ENCODE measurements at places on chromosomes 5 and 9.

DNA sequence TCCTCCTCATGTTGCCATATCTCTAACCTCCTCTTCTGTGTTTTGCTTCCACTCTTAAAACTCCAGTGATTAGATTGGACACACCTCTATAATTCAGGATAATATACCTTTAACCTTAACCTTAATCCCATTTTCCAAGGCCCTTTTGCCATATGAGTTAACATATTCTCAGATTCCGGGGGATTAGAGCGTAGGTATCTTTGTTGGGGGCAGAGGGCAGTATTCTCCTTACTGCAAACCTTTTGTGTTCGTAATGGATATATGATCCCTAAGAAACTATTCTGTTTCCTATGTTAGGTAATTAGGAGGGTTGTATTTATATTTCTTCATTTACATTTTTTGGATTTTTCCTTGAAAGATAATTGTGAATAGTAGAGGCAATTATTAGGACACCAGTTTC, 99.5 kb downstream of the VPS13A start:
- no peak for DNase-seq

- DNase-seq: no peak
Observed at GRCh38 chr9:127562841-127563401, 49.2 kb upstream of the STXBP1 start.

- no peak for DNase-seq
Observed at GRCh38 chr9:128342971-128343680, 2.8 kb downstream of the SLC27A4 start.

- DNase-seq: no peak
Observed at GRCh38 chr5:148791334-148791667, 35.1 kb upstream of the ADRB2 start.

DNA sequence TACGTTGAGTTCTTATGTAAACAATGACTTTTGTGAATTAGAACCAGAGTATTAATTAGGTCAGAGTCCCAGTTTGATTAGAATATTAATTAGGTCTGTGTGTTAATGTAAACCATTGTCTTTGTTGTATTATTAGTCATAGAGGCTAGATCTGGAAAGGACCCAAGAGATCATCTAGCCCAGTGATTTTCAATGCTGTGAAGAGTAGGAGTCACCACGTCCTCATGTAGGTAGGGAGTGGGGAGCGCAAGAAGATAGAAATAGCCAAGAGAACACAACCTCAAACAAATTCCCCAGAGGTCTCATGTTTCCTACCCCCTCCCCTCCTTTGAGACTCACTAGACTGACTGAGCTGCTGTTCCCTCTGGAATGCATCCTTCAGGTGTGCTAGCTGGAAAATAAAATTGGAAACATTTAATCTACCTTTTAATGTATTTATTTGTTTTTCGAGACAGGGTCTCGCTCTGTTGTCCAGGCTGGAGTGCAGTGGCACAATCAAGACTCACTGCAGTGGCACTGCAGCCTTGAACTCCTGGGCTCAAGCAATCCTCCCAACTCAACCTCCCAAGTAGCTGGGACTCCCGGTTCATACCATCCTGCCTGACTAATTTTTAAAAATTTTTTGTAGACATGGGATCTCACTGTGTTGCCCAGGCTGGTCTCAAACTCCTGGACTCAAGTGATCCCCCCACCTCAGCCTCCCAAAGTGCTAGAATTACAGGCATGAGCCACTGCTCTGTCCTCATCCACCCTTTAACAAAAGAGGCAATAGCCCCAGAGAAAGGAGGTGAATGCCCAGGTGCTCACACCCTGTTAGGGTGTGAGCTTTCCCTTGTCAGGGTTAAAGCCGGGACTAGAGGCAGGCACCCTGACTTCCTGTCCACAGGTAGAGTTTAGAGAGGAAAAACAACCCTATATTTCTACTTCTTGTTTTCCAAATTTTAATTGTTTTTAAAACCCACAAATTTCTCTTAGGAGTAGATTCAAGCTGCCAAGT, 92.9 kb downstream of the INIP start:
- DNase-seq: no peak

- no peak for DNase-seq
Observed at GRCh38 chr9:121751686-121752445, 100.4 kb downstream of the DAB2IP start.

GRCh38 chr5:73605223-73606087, 20.5 kb upstream of the ARHGEF28 start:
- DNase-seq: no peak

- peak; percentile 67 for DNase-seq
Observed at GRCh38 chr9:124202447-124202971, 55.2 kb upstream of the NEK6 start.

DNA sequence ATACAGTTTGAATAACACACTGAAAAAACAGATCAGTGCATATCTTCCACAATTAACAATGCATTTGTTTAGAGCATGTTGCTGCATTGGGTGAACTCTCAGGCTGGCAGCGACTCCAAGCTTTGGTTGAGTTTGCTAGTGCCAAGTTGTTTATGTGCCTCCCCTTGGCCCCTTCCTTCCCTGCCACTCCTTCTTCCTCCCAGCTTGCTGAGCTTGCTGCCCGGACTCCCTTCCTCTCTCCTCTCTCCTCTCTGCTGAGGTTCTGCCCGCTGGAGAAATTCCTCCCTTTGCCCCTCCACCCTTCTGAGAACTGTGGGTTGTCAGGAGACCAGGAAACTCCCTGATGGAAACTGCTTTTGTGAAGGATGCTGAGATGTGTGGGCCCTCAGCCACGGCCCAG, 247.3 kb downstream of the PDZD2 start:
- no peak for DNase-seq

DNA sequence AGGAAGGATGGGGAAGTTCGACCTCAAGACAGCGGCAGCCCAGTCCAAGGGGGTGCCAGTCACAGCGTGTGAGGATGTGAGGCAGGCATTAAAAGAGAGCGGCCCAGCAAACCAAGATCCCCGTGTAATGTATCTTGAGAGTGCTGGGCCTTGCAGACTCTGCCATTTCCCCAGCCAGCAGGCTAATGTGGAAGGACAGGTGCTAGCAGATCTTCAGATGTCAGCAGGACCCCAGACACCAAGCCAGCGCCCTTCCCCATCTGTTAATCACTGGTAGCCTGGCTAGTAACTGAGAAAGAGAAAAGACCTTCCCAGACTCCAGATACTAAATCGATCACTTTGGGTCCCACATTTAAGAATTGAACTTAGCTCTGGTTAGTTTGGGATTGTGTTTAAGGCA, 62.2 kb downstream of the NTRK2 start:
- no peak for DNase-seq

DNA sequence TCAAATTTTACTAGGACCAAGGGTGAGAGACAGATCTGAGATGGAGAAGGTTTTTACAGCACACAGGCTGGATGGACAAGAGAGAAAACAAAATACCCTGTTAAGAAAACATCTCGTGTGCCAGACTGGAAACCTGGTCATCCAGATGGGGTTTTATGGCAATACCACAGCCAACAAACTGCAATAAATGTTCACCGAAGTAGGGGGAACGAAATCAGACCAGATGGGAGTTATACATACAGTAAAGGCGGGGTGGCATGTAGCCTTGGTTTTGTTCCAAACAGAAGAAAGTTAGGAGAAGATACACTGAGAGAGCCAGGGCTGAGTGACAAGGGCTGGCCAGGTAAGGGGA, 63.3 kb downstream of the DCP2 start:
- no peak for DNase-seq

DNA sequence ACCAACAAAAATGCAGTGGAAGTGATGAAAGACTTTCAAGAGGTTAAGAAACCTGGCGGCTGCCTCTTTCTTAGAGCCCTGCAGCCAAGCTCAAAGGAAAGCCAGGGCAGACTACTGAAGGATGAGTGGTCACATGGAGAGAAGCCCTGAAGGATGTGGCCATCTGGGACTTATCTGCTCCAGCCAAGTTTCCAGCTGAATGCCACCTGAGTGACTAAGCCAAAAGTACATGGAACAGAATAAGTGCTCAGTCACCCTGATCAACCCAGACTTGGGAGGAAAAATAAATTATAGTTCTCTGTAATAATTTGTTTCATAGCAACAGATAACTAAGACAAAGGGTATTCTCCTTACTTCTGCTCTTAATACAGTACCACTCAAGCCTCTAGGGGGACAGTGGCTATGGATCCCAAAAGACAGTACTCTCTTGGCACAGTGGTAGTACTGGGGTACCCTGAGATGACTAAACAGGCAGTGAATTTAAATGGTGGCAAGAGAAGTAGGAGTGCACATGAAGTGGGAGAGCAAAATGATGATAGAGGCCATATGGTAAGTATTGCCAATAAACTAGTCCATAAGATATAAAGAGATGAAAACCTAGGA, 182.3 kb downstream of the ELAVL2 start:
- no peak for DNase-seq

DNA sequence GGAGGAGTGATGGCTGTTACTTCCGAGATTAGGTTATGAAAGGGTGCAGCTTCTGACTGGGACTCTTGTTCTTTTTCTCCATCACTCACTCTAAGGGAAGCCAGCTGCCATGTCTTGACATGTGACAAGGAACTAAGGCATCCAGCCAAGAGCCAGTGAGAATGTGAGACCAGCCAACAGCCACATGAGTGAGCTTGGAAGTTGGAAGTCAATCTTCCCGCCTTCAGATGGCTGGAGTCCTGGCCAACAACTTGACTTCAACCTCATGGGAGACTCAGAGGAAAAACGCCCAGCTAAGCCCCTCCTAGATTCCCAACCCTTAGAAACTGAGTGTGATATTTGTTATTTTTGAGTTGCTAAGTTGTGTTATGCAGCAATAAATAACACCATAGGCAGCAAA, 201.1 kb downstream of the SNX18 start:
- no peak for DNase-seq

DNA sequence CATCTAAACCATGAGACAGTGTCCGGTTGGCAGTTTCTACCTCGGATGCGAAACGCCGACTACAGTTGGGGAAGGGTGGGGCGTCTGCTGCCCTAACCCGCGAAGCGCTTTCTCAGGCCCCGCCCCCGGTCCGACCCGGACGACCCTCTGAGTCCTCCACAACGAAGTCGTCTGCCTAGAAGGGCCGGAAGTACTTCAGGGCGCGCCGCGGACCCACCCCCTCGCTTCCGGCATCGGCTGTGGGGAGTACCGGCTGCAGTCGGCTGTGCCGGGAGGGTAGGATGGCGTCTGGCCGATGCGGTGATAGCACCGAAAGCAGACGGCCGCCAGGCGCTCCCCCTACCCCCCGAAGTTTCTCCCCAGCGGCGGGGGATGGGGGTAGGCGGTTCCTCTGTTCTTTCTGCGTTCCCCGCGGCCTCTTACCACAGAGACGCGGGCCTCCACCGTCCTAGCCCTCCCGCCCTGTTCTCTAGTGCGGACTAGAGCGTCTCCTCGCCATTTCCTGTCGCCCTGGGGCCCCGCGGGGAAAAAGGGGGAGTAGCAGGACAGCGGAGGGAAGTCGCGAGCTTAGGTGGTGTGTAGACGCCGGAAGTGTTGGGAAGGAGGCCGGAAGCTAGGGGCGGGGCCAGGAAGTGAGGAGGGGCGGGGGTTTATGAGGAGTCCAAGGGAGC, at the start of gene TRIM41:
Gene TRIM41 (plus strand): TSS at position 224 of the 671 bp plus-strand sequence. CDS start 719 bp downstream, outside the sequence.
- peak; percentile 96 for DNase-seq

- no peak for DNase-seq
Observed at GRCh38 chr9:108665521-108666239, 190.1 kb downstream of the ACTL7B start.

GRCh38 chr5:2003206-2003605, 120.5 kb upstream of the IRX4 start:
- DNase-seq: no peak

DNA sequence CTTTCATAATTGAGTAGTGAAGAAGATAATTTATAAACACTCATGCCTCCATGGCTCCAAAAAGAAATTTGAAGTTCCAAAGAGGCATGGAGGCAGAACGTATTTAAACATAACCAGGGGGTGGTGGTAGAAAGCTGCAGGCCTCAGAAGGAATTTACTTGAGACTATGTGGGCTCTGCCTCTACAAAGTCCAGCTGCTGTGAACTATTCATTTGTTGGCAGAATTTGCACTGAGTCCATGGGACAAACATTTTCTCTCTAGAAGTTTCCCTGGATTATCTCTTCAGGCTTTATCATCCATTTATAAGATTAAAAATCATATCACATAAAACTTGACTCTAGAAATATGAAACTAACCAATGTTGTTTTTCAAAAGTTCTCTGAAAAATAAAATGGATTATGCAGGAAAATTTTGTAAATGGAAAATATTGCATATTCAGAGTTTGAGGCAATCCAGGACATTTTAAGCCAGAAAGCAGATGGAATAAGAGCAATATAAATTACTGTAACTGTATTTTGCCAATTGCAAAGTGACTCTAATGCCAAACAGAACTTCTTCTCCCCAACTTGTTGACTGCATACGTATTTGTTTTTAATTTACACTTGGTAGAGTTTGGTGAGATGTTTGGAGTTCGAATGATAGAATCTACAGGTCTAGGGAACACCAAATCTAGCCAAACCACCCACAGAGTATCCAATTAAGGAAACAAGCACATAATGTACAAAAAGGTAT, 258.2 kb downstream of the ENC1 start:
- DNase-seq: no peak

- DNase-seq: no peak
Observed at GRCh38 chr5:39376293-39376714, 12.0 kb upstream of the C9 start.

- DNase-seq: no peak
Observed at GRCh38 chr5:11946317-11946716, 42.1 kb upstream of the CTNND2 start.

- no peak for DNase-seq
Observed at GRCh38 chr9:102778746-102779145, 216.4 kb upstream of the CYLC2 start.

DNA sequence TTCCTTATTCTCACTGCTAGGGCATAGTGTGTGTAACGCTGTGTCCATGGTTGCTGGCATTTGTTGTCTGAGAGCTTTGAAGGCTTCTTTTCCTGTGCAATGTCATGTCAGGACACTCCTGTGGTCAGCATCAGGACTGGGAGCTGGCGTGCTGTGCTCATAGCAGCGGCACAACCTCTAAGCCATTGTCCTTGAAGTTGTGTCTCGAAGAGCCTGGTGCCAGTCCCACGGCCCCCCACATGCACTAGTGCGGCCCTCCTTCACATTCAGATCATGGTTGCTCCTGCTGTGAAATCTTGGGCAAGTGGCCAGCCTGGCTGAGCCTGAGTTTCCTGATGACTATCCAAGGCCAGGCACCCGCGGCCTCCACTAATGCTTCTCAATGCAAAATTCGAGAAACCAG, 32.4 kb downstream of the PDZD2 start:
- DNase-seq: no peak

- no peak for DNase-seq
Observed at GRCh38 chr9:130870491-130871381, 25.9 kb downstream of the QRFP start.

DNA sequence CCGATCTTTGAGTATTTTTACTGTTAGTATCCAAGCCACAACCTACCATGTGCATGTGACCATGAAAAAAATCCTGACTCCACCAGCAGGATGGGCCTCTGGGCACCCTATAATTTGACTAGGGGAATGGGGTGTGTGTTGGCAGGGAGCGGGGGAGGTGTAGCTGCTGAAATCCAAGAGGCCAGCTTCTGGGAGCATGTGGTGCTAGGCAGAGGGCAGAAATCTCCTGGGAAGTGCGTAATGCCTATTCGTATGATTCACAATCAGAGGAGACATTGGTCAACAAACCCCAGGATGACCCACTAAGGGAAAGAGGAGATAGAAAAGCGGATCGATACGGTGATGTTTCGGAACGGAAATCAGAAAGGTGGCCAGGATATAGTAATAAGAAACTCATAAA, 149.9 kb downstream of the ARSB start:
- no peak for DNase-seq

GRCh38 chr5:150567031-150567717, 59.2 kb downstream of the NDST1 start:
- no peak for DNase-seq

GRCh38 chr5:19519448-19519847, 468.6 kb downstream of the CDH18 start:
- DNase-seq: no peak
